ENCODE measurements at places on chromosomes 7 and 10. TPM values are rescaled to one million over a fixed set of nuclear protein-coding genes. Genes with fewer than 3 reads are reported as not detected.

GRCh38 chr7:78232806-78233205 is 434.2 kb downstream of the PHTF2 start:
- H3K27ac ChIP-seq, result no peak overlapping the region
- H3K4me3 ChIP-seq, result no peak overlapping the region
- DNase-seq, result no peak
- H3K27me3 ChIP-seq, result no peaks in the 10 kb centered on the region
- H3K4me1 ChIP-seq, result no peaks in the 10 kb centered on the region
- no peaks in the 10 kb centered on the region for H3K36me3 ChIP-seq

WNT2 gene
- 0.57 TPM for total RNA-seq

DNA sequence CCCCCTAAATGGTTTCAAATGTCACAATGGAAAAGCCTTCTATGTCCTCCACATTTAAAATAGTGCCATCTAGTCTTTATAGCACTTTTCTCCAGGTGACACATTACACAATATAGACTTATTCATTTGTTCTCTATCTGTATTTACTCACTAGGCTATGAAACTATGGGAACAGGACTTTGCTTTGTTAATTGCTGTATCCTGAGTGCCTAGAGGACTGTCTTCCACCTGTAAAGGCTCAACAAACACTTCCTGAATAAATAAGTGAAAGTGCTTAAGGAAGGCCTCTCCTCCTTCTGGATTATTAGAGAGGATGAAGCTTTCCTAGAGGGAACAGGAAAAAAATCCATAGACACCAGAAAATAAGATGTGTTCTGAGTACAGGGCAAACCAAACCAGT is 397.6 kb upstream of the LRRN3 start:
- no peak for DNase-seq
- no peak overlapping the region for H3K27ac ChIP-seq
- H3K36me3 ChIP-seq, result no peaks in the 10 kb centered on the region

ADCY1 gene
- 3.7 TPM for total RNA-seq

DNA sequence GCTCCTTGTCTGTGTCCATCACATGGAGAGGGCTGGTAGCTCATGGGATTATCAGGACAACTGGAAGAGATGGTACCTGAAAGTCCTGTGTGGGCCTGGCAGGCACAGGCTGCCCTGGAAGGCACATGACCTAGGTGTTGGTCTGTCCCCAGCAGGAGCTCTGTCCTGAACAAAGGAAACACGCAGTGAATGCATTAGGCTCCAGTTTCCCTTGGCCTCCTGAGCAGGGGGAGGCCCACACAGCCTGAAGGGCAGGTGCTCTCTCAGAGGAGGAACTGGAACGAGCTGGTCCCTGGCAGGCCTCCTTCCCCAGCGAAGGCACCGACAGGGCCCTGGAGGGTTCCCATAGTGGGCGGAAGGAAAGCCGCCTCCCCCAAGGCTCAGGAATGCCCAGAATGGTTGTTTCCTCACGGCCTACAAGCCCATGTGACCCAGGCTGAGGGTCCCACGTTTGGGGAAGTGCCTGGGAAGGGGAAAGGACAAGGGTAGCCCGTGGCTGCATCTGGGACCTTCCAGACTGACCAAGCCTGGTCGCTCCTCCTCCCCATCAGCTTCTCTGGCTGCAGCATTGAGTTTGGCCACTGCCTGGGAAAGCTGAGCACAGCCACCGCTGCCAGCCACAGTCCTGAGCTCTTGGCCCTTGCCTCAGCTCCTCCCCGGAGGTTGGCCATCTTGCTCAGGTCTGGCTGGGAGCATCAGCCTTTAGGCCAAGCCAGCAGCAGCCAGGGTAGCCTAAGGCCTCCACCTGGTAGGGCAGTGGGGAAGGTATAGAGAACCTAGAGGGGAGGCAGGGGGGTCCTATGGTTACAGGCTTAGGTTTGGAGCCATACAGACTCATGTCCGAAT is 21.8 kb downstream of the CXCL12 start:
- no peaks in the 10 kb centered on the region for H3K27me3 ChIP-seq
- no peak overlapping the region for H3K4me3 ChIP-seq
- no peaks in the 10 kb centered on the region for H3K4me1 ChIP-seq
- H3K36me3 ChIP-seq, result no peaks in the 10 kb centered on the region
- no peak overlapping the region for H3K27ac ChIP-seq

DNA sequence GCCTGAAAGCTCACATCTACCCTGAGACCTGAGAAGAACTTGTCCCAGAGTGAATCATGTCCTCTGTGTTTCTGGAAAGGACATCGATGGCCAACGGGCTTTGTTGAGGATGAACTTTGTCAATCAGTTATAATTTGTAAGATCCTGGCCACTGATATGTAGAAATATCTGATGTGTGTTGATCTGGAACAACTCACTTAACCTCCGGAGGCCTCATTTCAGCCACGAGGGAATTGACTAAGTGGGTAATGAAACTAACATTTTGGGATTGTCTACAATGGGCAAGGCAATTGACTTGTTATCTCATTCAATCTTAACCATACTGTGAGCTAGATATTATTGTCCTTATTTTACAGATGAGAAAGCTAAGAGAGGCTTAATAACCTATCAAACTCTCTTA is 468.1 kb upstream of the NRP1 start:
- peaks cover 2% of the 10 kb centered on the region for H3K4me1 ChIP-seq
- no peak overlapping the region for H3K4me3 ChIP-seq
- H3K27me3 ChIP-seq, result no peaks in the 10 kb centered on the region
- DNase-seq, result no peak
- no peaks in the 10 kb centered on the region for H3K36me3 ChIP-seq

SLC26A3 gene
- total RNA-seq, result 0.25 TPM

GRCh38 chr10:119006451-119007210 is 22.9 kb upstream of the NANOS1 start:
- H3K4me1 ChIP-seq, result no peaks in the 10 kb centered on the region
- no peak overlapping the region for H3K27ac ChIP-seq
- H3K4me3 ChIP-seq, result no peak overlapping the region
- H3K27me3 ChIP-seq, result no peaks in the 10 kb centered on the region

TAS2R3 gene
- 2.7 TPM for total RNA-seq

- DNase-seq, result no peak
- H3K4me3 ChIP-seq, result no peak overlapping the region
- no peaks in the 10 kb centered on the region for H3K4me1 ChIP-seq
- H3K36me3 ChIP-seq, result no peaks in the 10 kb centered on the region
- no peaks in the 10 kb centered on the region for H3K27me3 ChIP-seq
Measured at GRCh38 chr10:108850138-108850854, 1073.0 kb downstream of the XPNPEP1 start.

HECW1 gene
- 0.50 TPM for total RNA-seq

DNA sequence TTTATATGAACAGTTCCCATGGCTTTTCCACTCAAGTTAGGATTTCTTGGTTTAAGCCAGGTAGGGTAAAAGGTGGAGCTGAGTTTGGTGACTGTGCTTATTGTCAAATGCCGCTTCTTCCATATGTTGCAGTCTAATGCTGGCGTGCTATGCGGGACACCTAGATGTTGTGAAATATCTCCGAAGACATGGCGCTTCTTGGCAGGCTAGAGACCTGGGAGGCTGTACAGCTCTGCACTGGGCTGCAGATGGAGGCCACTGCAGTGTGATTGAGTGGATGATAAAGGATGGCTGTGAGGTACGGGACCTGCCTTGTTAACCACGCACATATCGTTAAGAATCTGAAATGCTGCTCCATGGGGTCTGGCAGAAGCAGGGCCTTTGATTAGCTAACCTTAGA is 108.4 kb downstream of the FANK1 start:
- DNase-seq, result no peak
- no peak overlapping the region for H3K4me3 ChIP-seq
- no peak overlapping the region for H3K27ac ChIP-seq
- H3K36me3 ChIP-seq, result no peaks in the 10 kb centered on the region
- H3K27me3 ChIP-seq, result no peaks in the 10 kb centered on the region
- no peaks in the 10 kb centered on the region for H3K4me1 ChIP-seq

DNA sequence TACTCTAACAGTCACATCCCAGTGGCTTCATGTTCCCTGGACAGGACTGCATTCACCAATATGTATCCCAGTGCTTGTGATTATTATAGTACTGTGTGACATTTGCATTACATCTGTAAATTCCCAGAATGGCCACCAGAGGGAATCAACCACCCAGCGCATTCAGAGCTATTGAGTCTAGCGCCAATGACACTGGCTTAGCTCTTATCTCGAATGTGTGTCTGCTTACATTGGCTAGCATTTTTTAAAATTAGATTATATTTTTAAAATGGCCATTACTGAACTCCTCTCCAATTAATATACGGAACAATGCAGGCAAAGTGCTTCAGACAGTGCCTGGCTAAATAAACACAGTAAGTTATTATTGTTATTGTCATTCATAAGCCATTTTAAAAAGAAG is 36.3 kb downstream of the TRIL start:
- no peaks in the 10 kb centered on the region for H3K36me3 ChIP-seq
- no peak overlapping the region for H3K4me3 ChIP-seq
- H3K27me3 ChIP-seq, result no peaks in the 10 kb centered on the region
- peak; percentile 81 for DNase-seq

DNA sequence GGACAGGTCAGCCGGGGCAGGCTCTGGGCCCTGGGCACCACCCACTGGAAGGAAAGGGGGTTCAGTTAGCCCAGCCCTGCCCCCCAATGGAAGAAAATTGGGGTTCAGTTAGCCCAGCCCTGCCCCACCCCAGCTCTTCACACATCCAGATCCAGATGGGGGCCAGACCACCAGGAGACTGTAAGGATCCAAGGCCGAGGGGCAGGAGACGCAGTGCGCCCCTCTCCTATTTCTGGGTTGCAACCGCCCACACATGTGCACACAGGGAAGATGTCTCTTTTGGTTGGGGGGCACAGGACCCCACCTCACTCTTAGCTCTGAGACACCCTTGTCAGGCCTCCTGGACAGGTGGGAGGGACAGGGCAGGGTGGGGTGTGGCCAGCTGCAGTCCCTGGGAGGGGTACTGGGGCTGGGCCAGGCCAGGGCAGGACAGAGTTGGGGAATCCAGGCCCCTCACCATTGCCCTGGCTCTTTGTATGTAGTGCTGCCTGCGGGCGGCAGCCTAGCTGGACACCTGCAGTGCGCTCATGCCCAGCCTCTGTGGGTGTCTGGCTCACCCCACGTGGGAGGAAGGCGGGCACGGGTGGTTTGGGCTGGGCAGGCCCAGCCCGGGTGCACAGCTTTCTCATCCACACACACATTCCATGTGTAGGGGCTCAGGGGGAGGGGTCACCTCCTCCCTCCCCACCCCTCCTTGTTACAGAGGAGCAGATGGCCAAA is 141.2 kb downstream of the LHPP start:
- no peak overlapping the region for H3K27ac ChIP-seq
- no peak for DNase-seq
- no peaks in the 10 kb centered on the region for H3K36me3 ChIP-seq
- H3K4me1 ChIP-seq, result no peaks in the 10 kb centered on the region
- no peak overlapping the region for H3K4me3 ChIP-seq

DNA sequence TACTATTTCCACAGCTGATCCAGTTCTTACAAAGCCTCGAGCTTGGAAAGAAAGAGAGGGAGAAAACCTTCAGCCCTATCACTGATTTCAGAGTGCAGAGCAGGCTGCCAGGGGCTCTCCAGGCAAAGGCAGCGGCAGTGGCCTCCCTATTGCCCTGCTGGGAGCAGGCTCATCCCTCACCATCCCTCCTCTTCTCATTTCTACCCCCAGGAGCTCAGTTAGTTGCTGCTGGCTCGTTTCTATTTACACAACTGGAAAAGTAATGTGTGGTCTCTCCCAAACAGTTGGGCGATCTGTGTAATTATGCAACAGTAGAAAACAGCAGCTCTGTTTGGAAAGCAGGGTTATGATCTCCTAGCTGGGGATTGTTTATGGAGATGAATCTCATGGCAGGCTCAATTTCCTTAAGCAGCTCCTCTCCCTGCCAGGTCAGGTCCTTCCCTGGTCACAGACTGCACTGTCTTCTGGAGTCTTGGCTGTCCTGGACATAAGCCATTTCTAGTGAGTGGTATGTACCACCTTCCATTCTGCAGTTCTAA is 28.7 kb upstream of the TNS3 start:
- H3K36me3 ChIP-seq, result no peaks in the 10 kb centered on the region
- no peaks in the 10 kb centered on the region for H3K27me3 ChIP-seq
- DNase-seq, result no peak
- peak overlapping the region; percentile 59 for H3K27ac ChIP-seq

- no peak for DNase-seq
- no peaks in the 10 kb centered on the region for H3K4me1 ChIP-seq
- H3K27me3 ChIP-seq, result no peaks in the 10 kb centered on the region
- H3K4me3 ChIP-seq, result no peak overlapping the region
- H3K27ac ChIP-seq, result no peak overlapping the region
Measured at GRCh38 chr7:6607651-6608051, 7.8 kb upstream of the ZNF853 start.

- no peak overlapping the region for H3K4me3 ChIP-seq
- no peaks in the 10 kb centered on the region for H3K4me1 ChIP-seq
- no peak for DNase-seq
- H3K36me3 ChIP-seq, result no peaks in the 10 kb centered on the region
- H3K27ac ChIP-seq, result no peak overlapping the region
- H3K27me3 ChIP-seq, result no peaks in the 10 kb centered on the region
Measured at GRCh38 chr7:11604505-11604904, 227.5 kb downstream of the THSD7A start.

GRCh38 chr7:99312316-99313203 is 13.1 kb upstream of the ARPC1A start:
- H3K4me1 ChIP-seq, result no peaks in the 10 kb centered on the region
- no peak overlapping the region for H3K27ac ChIP-seq
- H3K27me3 ChIP-seq, result no peaks in the 10 kb centered on the region
- H3K4me3 ChIP-seq, result no peak overlapping the region

DNA sequence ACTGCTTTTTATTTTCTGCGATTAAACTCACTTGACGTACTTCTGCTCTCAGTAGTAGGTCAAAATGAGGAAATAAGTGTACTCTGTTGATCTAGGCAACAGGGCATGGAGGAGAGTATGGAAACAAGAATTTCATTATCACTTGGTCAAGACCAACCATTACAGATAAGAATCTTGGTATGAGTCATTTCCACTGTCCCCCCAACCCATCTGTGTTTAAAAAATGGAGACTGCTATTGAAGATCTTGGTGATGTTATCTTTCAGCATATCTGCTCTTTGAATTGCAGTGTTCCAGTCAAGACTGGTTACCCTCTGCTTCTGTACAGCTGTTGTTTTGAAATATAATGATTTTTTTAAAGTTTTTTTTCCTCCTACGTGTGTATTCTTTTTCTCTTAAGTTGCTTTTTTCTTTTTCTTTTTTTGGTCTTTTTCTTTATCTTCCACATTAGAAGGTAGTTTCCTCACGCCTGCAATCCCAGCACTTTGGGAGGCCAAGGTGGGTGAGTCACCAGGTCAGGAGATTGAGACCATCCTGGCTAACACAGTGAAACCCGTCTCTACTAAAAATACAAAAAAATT is 11.7 kb downstream of the STAM start:
- no peaks in the 10 kb centered on the region for H3K27me3 ChIP-seq
- H3K4me1 ChIP-seq, result no peaks in the 10 kb centered on the region
- H3K36me3 ChIP-seq, result no peaks in the 10 kb centered on the region
- H3K4me3 ChIP-seq, result no peak overlapping the region

CYP2E1 gene
- 2.9 TPM for total RNA-seq

DNA sequence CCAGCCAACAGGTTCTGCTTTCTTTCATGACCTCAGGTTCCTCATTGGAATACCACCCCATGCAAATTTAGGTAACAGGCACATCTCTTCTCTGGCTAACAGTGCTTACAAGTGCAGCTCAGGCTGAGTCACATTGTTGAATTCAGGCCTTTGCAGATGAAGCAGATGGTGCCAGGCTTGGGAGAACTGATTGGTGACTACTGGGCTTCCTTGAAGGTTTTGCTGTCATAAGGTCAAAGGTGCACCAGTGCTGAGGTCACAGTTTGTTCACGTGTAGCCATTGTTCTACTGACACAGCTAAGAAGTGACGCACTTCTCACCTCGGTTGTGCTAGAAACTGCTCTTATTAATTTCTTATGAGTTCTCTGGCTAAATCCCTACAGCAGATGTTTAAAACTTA is 128.6 kb upstream of the BMPER start:
- no peak for DNase-seq
- no peaks in the 10 kb centered on the region for H3K4me1 ChIP-seq
- no peak overlapping the region for H3K27ac ChIP-seq
- H3K36me3 ChIP-seq, result no peaks in the 10 kb centered on the region
- no peak overlapping the region for H3K4me3 ChIP-seq
